ENCODE measurements at places on chromosomes 16 and 17. TPM values are rescaled to one million over a fixed set of nuclear protein-coding genes. Genes with fewer than 3 reads are reported as not detected.

DNA sequence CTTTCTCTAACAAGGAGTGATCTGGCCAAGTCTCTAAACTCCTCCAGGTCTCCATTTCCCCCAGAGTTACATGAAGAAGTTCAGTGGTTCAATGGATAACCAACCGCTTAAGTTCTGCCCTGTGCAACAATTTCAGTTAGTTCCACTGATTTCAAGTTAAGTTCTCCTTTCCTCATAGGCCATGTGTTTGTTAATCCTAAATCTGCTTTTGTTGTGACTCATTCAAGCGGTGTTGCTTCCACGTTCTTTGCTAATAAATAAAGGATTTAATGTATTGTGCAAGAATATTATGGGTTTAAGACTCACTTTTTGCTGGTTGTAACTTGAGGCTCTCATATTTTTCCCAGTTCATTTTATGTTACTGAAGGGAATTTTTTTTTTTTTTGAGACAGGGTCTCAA is 36.3 kb downstream of the GNA13 start:
- peaks cover 90% of the 10 kb centered on the region for H3K4me1 ChIP-seq
- no peak for DNase-seq
- H3K27me3 ChIP-seq = no peaks in the 10 kb centered on the region
- peaks cover 5% of the 10 kb centered on the region for H3K36me3 ChIP-seq
- H3K4me3 ChIP-seq = no peak overlapping the region
- H3K27ac ChIP-seq = no peak overlapping the region

DNA sequence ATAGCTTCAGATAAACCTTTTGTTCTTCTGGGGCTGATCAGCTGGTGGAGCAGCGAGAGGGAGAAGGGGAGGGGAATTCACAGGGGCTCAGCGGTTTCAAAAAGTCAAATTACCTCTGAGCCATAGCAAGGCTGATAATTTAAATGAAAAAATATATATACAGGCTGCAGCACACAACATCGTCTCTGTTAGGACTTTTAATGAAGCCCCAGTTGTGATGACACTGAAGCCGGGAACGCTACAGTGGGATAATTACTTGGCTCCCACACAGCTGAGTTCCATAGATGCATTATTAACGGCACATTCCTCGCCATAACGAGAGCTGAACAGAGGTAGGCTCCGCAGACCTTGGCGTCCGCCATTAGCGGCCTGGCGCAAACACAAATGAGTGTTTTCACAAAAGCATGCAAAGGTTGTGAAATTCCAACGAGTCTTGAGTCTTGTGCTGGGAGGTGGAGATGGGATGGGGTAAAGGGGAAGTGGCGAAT is 216.0 kb downstream of the C16orf78 start:
- H3K4me3 ChIP-seq = no peak overlapping the region
- no peak for DNase-seq
- H3K27me3 ChIP-seq = peaks cover 14% of the 10 kb centered on the region
- no peaks in the 10 kb centered on the region for H3K36me3 ChIP-seq

Gene ODAD4
- total RNA-seq = 1.3 TPM

DNA sequence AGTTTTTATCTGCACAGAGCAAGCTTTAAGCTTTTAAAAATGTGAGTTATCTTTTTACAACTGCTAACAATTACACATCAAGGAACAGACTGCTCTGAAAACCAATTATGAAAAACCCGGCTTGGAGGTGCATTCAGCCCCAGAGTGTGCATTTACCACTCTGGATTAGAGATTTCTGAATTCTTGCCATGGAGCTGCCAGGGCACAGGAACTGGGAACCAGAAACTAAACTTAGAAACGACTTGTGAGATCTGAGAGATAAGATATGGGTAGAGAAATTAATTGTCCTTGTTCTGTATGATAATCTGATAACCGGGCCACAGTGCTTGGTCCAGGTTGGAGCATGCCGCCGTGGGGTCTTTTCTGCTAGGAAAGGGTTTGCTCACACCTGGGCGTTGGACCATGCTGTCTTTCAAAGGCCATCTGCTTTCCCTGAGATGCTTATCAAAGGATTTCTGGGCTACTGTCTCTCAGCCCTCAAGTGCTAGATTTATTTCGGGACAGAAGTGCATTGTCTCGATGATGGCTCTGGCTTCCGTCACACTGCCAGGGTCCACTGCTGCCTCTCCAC is 210.0 kb downstream of the MAF start:
- no peaks in the 10 kb centered on the region for H3K36me3 ChIP-seq
- no peak for DNase-seq
- H3K27me3 ChIP-seq = no peaks in the 10 kb centered on the region
- H3K27ac ChIP-seq = no peak overlapping the region
- H3K4me3 ChIP-seq = no peak overlapping the region

DNA sequence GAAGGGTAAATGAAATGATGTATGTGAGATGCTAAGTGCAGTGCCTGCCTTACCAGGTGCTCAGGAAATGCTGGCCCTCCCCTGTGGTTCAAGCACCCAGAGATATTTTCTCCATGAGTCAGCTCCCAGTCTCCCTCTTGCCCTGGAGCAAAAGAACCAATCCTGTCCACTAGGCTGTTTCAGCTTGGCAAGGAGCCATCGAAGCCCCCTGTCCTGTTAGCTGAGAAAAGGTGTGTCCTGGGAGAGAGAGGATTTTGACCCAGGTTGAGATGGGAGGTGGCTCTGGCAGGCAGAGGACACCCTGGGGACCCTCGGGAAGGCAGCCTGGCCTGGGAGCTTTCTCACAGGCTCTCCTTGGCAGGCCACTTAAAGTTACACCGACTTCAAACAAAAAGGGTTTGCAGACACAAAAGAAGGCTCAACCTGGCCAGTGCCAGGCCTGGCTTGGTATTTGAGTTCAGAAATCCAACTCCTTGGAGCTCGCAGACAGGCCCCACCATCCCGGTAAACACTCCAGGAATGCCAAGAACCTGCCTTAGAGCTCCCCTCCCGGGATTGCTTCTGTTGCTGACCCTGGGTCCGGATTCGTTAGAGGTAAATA is 29.6 kb downstream of the NTN1 start:
- no peaks in the 10 kb centered on the region for H3K4me1 ChIP-seq
- no peaks in the 10 kb centered on the region for H3K36me3 ChIP-seq
- no peak for DNase-seq
- no peaks in the 10 kb centered on the region for H3K27me3 ChIP-seq
- H3K4me3 ChIP-seq = no peak overlapping the region

DNA sequence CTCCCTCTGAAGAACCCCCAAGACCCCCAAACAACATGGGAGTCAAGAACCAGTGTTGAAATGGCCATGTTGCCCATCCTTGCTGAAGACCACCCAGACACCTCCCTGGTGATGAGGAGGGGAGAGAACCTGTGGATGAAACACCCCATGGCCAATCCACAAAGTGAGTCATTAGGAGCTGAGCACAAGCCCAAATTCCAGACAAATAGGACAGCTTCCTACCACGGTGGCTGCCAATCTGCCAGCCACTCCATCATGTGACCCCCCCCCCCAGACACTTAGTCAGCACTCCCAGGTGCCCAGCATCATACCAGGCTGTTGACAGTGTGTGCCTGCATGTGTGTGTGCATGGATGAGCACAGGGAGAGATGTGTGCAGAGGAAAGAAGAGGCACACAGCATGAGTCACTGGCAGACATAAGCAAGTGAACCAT is 26.4 kb upstream of the RPL38 start:
- no peaks in the 10 kb centered on the region for H3K36me3 ChIP-seq
- H3K4me3 ChIP-seq = no peak overlapping the region
- H3K27ac ChIP-seq = no peak overlapping the region
- no peaks in the 10 kb centered on the region for H3K4me1 ChIP-seq
- peaks cover 85% of the 10 kb centered on the region for H3K27me3 ChIP-seq

DNA sequence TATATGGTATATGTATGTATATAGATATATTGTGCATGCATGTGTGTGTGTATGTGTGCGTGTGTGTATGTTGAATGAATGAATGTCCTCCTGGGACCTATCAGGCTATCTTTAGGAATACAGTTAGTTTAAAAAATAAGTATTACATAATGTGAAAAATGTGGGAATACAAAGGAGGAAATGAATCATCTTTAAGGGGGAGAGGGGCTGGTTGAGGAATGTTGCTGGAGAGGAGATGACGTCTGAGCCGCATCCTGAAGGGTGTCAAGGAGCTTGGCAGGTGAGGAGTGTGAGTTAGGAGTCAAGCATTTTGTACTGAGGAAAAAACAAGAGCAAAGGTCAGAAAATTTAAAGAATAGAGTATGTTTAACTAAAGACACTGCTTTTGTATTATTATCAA is 62.4 kb upstream of the NLK start:
- no peak overlapping the region for H3K4me3 ChIP-seq
- H3K4me1 ChIP-seq = peaks cover 20% of the 10 kb centered on the region
- no peaks in the 10 kb centered on the region for H3K36me3 ChIP-seq
- H3K27me3 ChIP-seq = no peaks in the 10 kb centered on the region
- no peak for DNase-seq
- peak overlapping the region; percentile 63 for H3K27ac ChIP-seq

- no peak overlapping the region for H3K4me3 ChIP-seq
- no peak for DNase-seq
- H3K4me1 ChIP-seq = peaks cover 8% of the 10 kb centered on the region
- H3K27ac ChIP-seq = peak overlapping the region; percentile 63
- H3K27me3 ChIP-seq = peaks cover 31% of the 10 kb centered on the region
These were observed 64.1 kb downstream of the SPACA3 start for GRCh38 chr17:33055746-33056145.

GRCh38 chr16:56711862-56712261 is 18.1 kb upstream of the NUP93 start:
- no peak overlapping the region for H3K4me3 ChIP-seq
- H3K36me3 ChIP-seq = no peaks in the 10 kb centered on the region
- no peaks in the 10 kb centered on the region for H3K4me1 ChIP-seq
- no peak overlapping the region for H3K27ac ChIP-seq
- DNase-seq = no peak

DNA sequence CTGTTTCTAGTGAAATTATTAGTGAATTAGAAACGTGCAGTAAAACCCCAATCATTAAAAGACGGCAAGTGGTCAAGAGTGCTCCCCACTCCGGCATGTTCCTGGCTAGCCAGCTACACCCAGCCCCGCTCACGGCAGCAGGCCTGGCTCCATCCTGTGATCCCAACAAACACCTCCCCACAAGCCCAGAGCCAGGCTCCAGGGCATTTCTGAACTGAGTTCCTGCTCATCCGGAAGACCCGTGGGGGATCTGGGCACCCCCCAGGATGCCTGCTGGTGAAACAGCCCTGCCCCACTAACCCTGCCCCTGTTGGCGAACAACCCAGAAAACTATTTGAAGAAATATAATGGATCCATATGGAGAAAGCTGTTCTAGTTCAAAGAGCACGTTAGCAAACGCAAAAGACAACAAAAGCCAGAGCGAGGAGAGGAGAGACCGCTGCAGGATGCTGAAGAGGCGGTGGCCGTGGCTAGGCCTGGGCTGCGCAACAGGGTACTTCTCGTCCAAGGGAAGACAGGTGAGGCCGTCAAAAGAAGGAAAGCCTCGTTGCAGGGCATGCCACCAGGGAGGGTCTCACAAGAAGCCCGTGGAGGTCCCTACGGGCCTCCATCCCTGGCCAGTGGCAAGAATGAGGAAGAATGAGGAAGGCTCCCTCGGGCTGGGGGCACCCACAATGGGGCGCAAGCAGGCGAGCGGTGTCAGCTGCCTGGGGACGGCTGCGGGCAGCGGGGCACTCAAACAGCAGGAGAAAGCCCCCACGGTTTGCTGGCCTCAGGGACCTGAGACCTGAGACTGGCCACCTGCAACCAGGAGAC is 19.2 kb downstream of the SLC16A3 start:
- peaks cover 97% of the 10 kb centered on the region for H3K36me3 ChIP-seq
- H3K27me3 ChIP-seq = no peaks in the 10 kb centered on the region
- peak overlapping the region; percentile 75 for H3K27ac ChIP-seq

- H3K36me3 ChIP-seq = no peaks in the 10 kb centered on the region
- H3K27me3 ChIP-seq = no peaks in the 10 kb centered on the region
- H3K4me1 ChIP-seq = peaks cover 19% of the 10 kb centered on the region
- DNase-seq = no peak
- H3K27ac ChIP-seq = no peak overlapping the region
These were observed 4.8 kb downstream of the RPA1 start for GRCh38 chr17:1834380-1835149.

Gene SLC6A2
- total RNA-seq = not detected

GRCh38 chr17:18920911-18921441 is 31.0 kb upstream of the SLC5A10 start:
- H3K27ac ChIP-seq = no peak overlapping the region
- no peak for DNase-seq
- no peak overlapping the region for H3K4me3 ChIP-seq
- no peaks in the 10 kb centered on the region for H3K27me3 ChIP-seq
- H3K36me3 ChIP-seq = peaks cover 22% of the 10 kb centered on the region
- H3K4me1 ChIP-seq = peaks cover 22% of the 10 kb centered on the region

- H3K4me1 ChIP-seq = no peaks in the 10 kb centered on the region
- H3K36me3 ChIP-seq = no peaks in the 10 kb centered on the region
- H3K4me3 ChIP-seq = no peak overlapping the region
- H3K27me3 ChIP-seq = no peaks in the 10 kb centered on the region
- H3K27ac ChIP-seq = no peak overlapping the region
- no peak for DNase-seq
These were observed 1631.0 kb downstream of the CDH8 start for GRCh38 chr16:60405286-60405685.

DNA sequence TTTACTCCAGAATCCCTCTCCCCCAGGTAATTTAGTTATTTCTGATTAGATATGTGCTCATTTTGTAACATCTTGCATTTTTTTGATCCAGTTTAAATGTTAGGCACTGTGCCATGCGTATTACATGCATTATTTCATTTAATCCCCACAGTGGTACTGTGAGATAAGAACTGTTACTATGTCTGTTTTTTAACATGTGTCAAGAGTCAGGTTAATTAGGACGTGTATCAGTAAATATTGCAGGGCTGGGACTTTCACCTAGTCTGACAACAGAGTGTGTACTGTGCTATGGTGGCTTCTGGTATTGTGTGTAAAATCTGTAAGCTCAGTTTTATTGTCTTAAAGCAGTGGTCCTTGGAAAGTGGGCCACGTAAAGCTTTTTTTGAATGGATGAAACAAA is 10.6 kb downstream of the RSPRY1 start:
- H3K4me1 ChIP-seq = peaks cover 61% of the 10 kb centered on the region
- no peak overlapping the region for H3K27ac ChIP-seq
- no peak overlapping the region for H3K4me3 ChIP-seq
- H3K27me3 ChIP-seq = no peaks in the 10 kb centered on the region

- H3K4me1 ChIP-seq = no peaks in the 10 kb centered on the region
- no peak overlapping the region for H3K4me3 ChIP-seq
- H3K27ac ChIP-seq = no peak overlapping the region
- H3K36me3 ChIP-seq = no peaks in the 10 kb centered on the region
- no peak for DNase-seq
- no peaks in the 10 kb centered on the region for H3K27me3 ChIP-seq
These were observed 59.1 kb downstream of the HS3ST3A1 start for GRCh38 chr17:13542636-13543035.

GRCh38 chr17:80345321-80345720 is 69.6 kb upstream of the ENDOV start:
- H3K27ac ChIP-seq = no peak overlapping the region
- peaks cover 98% of the 10 kb centered on the region for H3K36me3 ChIP-seq
- H3K27me3 ChIP-seq = no peaks in the 10 kb centered on the region

- no peak for DNase-seq
- no peak overlapping the region for H3K4me3 ChIP-seq
- H3K27me3 ChIP-seq = no peaks in the 10 kb centered on the region
- no peaks in the 10 kb centered on the region for H3K36me3 ChIP-seq
These were observed 7.1 kb upstream of the SLC5A11 start for GRCh38 chr16:24838554-24839266.
